HCT116 (cell line): ENCODE measurements at places on chromosomes 1 and 21. TPM values are rescaled to one million over a fixed set of nuclear protein-coding genes. Genes with fewer than 3 reads are reported as not detected.

Gene MATN1
- 0.12 TPM for total RNA-seq

Gene CCDC27
- total RNA-seq = not detected

Gene ANKRD45
- total RNA-seq = 0.44 TPM

Gene ASAP3
- 19.7 TPM for total RNA-seq

Gene ZNF670
- total RNA-seq = 6.9 TPM

Gene AMY2A
- total RNA-seq = 0.42 TPM

Gene AKNAD1
- total RNA-seq = 0.15 TPM

Gene RAB42
- total RNA-seq = not detected

Gene DMBX1
- 4.3 TPM for total RNA-seq

Gene EPHA2
- 164 TPM for total RNA-seq

Gene LIN28A
- 1.4 TPM for total RNA-seq

Gene NECTIN4
- 3.3 TPM for total RNA-seq

Gene ADAMTS4
- not detected for total RNA-seq

Gene DCAF8
- 98.1 TPM for total RNA-seq

Gene PROX1
- total RNA-seq = 0.22 TPM

Gene PRR9
- not detected for total RNA-seq

Gene OR2L3
- not detected for total RNA-seq

Gene CLCA1
- 0.12 TPM for total RNA-seq

Gene HSD3B2
- 1.4 TPM for total RNA-seq

Gene C1orf115
- 16.8 TPM for total RNA-seq

Gene LENEP
- total RNA-seq = 0.42 TPM

Gene PEX11B
- total RNA-seq = 20.9 TPM

Gene IVL
- total RNA-seq = not detected

Gene ARHGAP30
- 0.39 TPM for total RNA-seq

Gene SYT2
- total RNA-seq = not detected

Gene TDRD10
- total RNA-seq = not detected

Gene SLC37A1
- 15.0 TPM for total RNA-seq

Gene LRP8
- total RNA-seq = 56.3 TPM

Gene IL10
- total RNA-seq = not detected

Gene NBPF15
- 27.7 TPM for total RNA-seq

Gene IL12RB2
- total RNA-seq = 0.22 TPM

Gene RHBG
- 5.7 TPM for total RNA-seq

Gene HES5
- total RNA-seq = not detected

Gene HNRNPCL1
- total RNA-seq = not detected

Gene HSD11B1
- total RNA-seq = 0.27 TPM

Gene AVPR1B
- total RNA-seq = not detected

Gene TMEM125
- total RNA-seq = 13.9 TPM

Gene UTS2
- total RNA-seq = 3.0 TPM

Gene RGS16
- 6.5 TPM for total RNA-seq

Gene LCE1F
- total RNA-seq = not detected

Gene ZNF683
- not detected for total RNA-seq

Gene FMN2
- not detected for total RNA-seq

Gene TAS1R1
- total RNA-seq = not detected

Gene CNTN2
- 0.15 TPM for total RNA-seq

Gene B3GALNT2
- 36.8 TPM for total RNA-seq

Gene GPR52
- total RNA-seq = 0.34 TPM

Gene LCE1C
- total RNA-seq = not detected

Gene OR14K1
- not detected for total RNA-seq

Gene ZMYND12
- total RNA-seq = 0.25 TPM

Gene PER3
- 5.8 TPM for total RNA-seq

Gene MASP2
- 0.25 TPM for total RNA-seq

Gene CA6
- not detected for total RNA-seq

Gene SLC44A3
- total RNA-seq = 9.6 TPM

Gene ZNF326
- 19.3 TPM for total RNA-seq

Gene SPRR1B
- 0.66 TPM for total RNA-seq

Gene CR1L
- 0.15 TPM for total RNA-seq

Gene CFAP74
- 4.9 TPM for total RNA-seq

Gene BOLA1
- total RNA-seq = 20.4 TPM
